ENCODE measurements at places on chromosomes 7 and 10.

DNA sequence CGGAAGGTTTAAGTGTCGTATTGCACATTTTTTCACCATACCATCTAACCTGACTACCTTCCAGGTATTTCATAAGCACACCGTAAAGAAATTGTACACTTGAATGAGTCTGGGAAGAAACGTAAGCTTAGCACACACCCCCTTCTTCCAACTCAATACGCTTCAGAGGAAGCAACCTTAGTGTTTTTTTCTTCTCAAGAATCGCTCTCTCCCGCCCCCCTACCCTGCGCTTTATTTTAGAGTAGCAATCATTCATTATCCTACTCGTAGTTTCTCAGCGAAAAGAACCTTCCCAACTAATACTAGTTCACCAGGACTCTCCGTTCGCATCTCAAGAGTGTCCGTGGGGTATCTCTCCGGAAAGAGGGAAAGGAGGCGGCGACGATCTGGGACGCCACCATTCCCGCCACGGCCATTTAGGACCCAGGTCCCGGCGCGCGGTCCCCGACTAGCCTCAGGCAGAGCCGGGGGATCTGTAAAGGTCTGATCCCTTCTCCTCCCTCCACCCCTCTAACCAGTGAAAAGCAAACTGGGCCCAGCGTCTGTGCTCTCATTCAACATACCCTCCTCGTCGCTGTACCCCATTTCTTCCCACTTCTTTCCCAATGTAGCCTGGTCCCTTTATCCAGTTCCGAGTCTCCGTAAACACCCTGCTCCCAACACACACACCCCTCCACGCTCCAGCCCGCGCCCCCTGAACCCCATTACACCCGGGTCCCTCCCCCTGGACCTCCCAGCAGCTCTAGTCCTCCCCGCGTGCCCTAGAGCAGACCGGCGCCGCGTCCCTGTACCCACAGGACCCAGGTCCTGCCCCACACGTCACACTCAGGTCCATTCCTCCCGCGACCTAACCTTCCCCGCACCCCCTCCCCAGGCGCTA, 16.0 kb downstream of the MYOZ1 start:
- peak; percentile 35 for DNase-seq

DNA sequence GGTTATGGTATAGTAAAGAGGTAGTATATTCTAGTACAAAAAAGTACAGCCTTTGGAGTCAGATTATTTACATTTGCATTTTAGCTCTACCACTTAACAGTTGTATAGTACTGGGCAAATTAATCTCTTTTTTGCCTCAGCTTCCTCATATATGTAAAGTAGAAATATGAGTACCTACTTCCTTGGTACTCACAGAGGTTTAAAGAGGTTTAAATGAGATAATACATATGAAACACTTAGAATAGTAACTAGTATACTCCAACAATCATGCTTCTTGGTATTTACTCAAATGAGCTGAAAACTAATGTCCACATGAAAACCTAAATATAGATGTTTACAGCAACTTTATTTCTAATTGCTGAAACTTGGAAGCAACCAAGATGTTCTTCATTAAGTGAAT, 14.7 kb downstream of the FRA10AC1 start:
- DNase-seq, result no peak

- DNase-seq, result peak; percentile 25
Observed at GRCh38 chr10:4807761-4808507, 18.1 kb upstream of the AKR1E2 start.

GRCh38 chr7:106476751-106477150, 184.2 kb downstream of the CCDC71L start:
- DNase-seq, result no peak

DNA sequence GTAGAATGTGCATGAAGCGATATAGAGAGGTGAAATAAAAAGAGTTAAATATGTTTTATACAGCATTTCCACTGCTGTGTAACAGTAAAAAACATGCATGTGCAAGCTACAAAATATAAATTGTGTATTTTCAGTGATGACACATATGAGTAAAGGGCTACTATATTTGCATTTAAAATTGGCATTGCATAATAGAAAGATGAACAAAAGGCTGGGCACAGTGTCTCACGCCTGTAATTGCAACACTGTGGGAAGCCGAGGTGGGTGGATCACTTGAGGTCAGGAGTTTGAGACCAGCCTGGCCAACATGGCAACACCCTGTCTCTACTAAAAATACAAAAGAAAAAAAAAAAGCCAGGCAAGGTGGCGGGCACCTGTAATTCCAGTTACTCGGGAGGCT, 79.8 kb upstream of the CCDC71L start:
- no peak for DNase-seq

DNA sequence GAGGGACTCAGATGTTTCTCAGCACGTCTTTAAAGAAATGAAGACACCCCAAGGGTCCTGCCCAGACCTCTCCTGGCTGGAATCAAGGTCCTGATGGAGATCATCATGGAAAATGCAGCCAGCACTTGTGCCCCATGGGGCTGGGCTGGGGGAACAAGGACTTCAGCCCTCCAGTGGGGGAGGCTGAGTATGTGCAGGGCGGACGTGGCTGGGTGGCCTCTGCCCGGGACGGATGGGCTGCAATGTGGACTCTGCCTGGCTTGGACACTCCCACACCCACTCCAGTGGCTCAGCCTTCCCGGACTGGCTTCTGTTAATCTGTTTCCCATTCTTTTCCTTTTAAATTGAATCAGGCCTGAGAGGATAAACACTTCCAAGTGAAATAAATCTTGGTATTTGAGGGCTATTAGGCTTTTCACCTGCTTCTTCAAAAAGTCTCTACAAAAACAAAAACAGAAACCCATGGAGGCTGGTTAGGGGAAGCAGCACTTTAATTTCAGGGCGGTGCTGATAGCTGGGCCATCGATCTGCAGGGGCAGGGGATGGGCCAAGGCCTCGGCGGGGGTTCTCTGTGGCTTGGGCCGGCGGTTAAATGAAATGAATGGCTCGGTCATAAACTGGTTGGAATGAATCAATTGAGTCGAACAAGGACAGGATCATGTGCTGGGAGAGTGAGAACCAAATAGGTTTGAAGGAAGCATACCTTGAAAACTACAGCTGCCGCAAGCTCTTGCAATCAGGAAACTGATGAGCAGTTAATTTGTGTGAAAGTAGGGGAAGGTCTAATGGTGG, 51.4 kb downstream of the ADARB2 start:
- no peak for DNase-seq

DNA sequence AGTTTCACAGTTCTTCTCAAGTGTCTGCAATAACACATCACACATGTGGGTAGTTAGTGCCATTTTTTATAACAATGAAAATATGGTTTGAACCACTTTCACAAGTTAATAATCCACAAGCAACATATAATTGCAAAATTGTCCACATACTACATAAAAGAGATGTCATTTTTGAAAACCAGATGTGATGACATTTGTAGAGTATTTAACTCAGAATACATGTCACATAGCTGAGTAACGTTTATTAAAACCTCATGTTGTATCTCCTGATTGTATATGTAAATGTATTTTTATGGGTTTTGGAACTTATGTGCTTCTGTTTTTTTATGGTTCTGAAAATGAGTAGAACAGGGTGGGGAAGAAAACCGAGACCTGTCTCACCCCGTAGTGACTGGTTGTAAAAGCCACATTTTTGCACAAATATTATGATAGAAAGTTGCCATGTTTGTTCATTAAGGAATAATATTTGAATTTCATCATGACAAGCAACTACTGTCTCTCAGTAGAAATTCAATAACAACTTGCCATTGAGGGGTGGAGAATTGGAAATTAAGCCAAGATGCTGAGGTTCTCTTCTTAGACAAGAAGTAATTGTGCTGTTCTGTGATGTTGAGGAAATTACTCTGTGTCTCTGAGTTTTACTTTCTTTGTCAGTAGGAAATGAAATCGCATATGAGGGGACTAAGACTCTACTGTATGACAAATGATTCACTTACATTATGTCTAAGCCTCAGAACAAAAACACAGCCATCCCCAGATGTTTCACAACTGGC, 29.2 kb upstream of the EGFR start:
- no peak for DNase-seq

- DNase-seq, result no peak
Observed at GRCh38 chr10:21385536-21385935, 139.9 kb downstream of the SKIDA1 start.

- DNase-seq, result peak; percentile 63
Observed at GRCh38 chr10:133258066-133258817, 18.4 kb downstream of the ADAM8 start.

GRCh38 chr7:80316811-80317210, 182.2 kb downstream of the GNAI1 start:
- DNase-seq, result no peak
